ENCODE measurements at places on chromosomes 3 and 15.

- no peak for DNase-seq
Measured at GRCh38 chr3:84881288-84881687, 77.5 kb upstream of the CADM2 start.

DNA sequence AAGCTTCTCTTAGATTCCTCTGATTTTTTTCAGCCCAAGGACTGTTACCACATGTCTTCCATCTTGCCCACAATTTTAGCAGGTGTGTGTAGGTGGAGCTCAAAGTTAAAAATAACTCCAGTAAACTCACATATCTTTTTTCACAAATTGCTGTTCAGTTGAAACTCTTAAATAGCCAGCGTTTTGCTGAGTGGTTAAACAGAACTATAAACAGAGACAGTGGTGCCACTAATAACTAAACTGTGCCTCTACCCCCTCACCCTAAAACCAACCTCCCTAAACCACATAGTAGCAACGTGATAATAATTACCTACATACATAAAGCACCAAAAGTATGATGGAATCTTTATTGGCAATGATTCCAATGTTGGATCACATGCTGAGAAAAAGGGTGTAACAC, 525.1 kb downstream of the PDCD6IP start:
- DNase-seq, result no peak

DNA sequence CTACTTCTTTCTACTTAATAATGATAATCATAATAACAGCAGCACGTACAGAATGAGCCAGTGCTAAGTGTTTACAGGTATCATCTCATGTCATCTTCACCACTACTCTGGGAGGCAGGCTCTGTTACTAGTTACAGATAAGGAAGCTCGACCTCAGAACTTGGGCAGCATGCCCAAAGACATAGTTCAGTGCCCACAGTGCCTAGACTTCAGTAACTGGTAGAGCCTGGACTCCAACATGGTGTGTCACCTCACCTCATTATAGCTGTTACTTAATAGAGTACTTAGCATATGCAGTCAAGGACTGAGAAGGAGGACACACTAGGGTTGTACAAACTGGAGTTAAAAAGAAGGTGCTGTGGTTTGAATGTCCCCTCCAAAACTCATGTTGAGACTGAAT, 7.6 kb downstream of the GADL1 start:
- no peak for DNase-seq

- DNase-seq, result no peak
Measured at GRCh38 chr3:62252438-62253157, 120.8 kb downstream of the FEZF2 start.

GRCh38 chr3:152593242-152593641, 241.7 kb upstream of the P2RY1 start:
- DNase-seq, result no peak

- DNase-seq, result no peak
Measured at GRCh38 chr3:150544726-150545125, 1.6 kb downstream of the SERP1 start.

- DNase-seq, result no peak
Measured at GRCh38 chr3:108031895-108032294, 58.9 kb downstream of the CD47 start.

DNA sequence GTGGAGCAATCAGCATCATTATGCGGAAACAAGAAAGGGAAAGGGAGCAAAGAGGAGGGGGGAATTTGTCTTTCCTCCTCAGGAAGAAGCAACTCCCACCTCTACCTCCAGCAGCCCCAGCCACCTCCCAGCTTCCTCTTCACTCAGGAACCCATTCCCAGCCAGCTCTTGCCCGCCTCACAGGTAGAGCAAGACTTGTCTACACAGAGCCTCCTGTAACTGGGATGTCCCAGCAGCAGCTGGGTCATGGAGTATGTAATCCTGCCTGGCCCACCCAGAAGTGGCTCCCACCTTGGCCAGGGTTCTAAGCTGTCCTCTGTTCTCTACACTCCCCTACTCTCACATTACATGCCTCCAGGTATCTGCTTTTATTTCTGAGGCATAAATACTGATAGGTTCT, 14.0 kb downstream of the IGDCC3 start:
- DNase-seq, result no peak

GRCh38 chr3:35263477-35263876, 375.8 kb upstream of the ARPP21 start:
- DNase-seq, result no peak

DNA sequence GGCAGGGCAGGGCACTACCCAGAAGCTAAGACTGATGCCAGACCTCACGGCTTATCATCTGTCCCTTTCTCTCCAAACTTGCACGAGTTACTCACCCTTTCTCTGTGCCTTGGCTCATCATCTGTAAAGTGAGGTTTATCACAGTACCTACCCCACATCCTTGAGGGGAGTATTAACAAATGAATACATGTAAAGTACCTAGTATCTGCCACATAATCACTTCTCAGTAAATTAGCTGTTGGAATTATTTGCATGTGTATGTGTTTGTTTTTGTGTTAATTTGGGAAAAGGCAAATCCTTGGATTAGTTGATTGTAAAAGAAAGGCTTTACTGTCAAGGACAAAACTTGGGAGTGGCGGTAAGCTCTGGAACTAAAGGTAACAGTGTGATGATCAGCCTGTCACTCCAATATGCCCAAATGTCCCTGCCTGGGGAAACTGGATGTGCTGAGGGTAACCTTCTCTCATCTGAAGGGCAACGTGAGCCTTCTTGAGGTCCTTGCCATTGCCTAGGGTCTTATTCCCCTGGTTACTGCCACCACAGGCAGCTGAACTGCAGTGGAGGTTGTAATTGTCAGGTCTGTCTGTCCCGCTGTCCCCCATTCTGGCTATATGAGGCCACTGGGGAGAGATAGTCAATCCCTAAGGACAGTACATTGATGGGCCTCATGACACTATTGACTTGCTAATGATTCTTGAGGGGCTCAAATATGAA, 269.4 kb downstream of the CLSTN2 start:
- no peak for DNase-seq

DNA sequence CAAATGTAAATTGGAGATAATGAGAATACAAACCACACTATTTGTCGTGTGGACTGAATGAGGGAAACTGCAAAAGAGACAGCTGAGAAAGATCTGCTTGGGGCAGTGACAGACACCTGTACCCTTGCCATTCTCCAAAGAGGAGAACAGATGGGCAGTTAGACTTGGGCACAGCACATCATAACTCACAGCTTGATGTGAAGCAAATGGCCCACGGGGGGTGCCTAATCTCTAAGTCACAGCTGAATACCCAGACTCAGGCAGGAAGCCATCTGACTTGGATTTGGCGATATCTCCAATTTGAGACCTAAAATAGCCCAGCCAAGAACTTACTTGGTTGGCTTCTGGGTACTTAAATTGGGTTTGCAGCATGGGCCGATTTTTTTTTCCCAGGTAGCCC, 10.0 kb upstream of the SLC6A11 start:
- no peak for DNase-seq

GRCh38 chr15:69578787-69579583, 126.4 kb downstream of the RPLP1 start:
- DNase-seq, result no peak

- DNase-seq, result no peak
Measured at GRCh38 chr3:4313606-4314293, 10.6 kb downstream of the SETMAR start.

DNA sequence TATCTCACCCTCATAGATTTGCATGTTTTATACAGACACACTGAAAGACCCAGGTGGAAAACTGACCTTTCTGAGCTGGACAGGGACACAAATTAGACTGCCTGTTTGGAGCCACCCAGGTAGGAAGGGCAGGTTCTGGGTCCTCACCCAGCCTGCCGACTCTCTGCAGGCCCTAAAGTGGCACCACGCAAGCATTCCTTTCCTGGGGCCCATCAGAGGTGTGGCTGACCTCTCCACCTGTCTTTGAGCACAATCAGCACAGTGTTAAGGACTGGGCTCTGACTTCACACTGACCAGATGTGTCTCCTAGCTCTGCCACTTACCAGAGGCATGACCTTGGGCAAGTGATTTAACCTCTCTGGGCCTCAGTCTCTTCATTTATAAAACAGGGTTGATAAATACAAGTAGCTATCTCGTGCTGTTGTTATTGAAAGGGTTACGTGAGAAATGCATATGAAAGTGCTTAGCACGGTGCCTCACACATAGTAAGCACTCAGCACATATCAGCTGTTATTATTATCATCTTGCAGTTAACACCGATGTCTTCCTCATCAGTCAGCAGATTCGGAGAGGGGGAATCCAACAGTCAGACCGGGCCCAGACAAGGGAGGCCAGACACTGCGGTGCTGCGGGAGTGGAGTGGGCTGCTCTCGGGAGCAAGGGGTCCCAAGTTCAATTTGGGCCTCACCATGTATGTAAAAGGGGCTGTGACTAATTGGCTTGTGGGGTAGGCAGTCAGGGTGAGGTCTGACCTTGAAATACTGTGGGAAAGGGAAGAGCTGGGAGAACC, 2.0 kb upstream of the TBC1D2B start:
- DNase-seq, result no peak

GRCh38 chr15:78944669-78945407, at the start of gene CTSH:
CTSH (minus strand) TSS chr15:78945046; CDS start chr15:78944981, 65 bp downstream.
- DNase-seq, result peak; percentile 88

DNA sequence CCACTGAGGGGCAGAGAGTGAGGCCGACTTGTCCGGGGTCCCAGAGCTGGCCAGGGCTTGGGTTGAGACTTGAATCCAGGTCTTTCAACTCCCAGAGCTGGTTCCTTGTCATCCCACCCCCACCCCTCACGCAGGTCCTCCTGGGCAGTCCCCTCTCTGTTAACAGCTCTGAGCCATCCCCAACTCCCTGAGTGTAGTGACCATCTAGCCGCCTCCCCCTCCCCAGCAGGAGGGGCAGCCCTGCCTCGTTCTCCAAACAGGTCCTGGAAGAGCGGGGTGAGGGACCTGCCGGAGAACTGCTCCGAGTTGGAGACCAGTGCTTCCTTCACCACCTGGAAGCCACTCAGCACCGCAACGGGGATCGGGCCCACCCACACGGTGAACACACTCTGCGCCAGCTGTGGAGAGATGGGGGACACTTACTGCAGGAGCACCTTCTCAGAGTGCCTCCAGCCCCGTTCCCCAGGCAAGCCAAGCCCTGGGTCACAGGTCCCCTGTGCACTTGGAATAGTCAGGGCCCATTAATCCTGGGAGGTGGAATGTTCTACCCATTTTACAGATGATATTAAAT, 24.4 kb upstream of the PARL start:
- no peak for DNase-seq

- no peak for DNase-seq
Measured at GRCh38 chr15:60635507-60636352, 156.8 kb upstream of the ICE2 start.

- no peak for DNase-seq
Measured at GRCh38 chr3:180295811-180296210, 259.1 kb upstream of the PEX5L start.

- DNase-seq, result peak; percentile 76
Measured at GRCh38 chr3:185983495-185984141, 45.8 kb upstream of the TRA2B start.

GRCh38 chr3:113890256-113890900, 51.8 kb downstream of the GRAMD1C start:
- DNase-seq, result no peak

DNA sequence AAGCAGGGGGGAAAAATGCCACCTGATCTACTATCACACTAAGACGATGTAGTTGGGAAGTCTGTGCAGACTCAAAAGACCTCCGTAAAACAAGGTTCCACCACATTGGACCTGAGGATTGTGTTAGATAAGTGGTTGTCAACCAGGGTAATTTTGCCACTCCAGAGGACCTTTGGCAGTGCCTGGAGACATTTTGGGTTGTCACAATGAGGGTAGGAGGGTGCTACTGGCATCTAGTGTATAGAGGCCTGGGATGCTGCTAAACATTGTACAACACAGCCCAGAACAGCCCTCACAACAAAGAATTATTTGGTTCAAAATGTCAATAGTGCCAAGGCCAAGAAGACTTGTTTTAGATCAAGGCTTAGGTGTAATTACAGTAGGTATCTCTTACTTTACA, 14.6 kb upstream of the ZBED2 start:
- no peak for DNase-seq

GRCh38 chr15:35308802-35309201, 223.7 kb upstream of the NANOGP8 start:
- DNase-seq, result no peak

DNA sequence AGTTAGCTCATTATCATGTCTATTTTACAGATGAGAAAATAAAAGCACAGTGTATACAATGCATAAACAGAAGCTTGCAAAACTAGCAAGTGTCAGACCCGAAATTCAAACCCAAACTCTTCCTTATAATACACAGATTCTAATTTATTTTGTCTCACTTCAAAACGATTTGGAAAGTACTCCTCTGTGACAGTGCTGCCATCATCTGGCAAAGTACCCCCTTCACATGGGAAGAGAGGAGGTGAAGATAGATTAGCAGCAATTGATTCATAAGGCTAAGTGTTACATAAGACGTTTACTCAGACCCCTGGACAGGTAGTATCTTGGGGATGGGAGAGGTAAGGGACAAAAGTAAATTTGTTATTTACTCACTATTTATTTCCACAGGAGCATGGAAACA, 744.0 kb upstream of the SGO1 start:
- no peak for DNase-seq

DNA sequence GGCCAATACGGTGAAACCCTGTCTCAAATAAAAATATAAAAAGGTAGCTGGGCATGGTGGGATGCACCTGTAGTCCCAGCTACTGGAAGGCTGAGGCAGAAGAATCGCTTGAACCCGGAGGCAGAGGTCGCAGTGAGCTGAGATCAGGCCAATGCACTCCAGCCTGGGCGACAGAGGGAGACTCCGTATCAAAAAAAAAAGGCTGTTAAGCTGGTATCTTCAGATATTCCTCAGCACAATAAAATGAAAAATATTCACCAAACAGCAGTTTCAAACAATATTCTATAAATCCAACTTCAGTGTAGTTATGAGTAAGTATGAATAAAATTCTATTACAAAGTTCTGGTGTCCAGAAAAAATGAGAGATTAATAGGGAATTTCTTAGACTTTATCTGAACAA, 14.2 kb downstream of the DENND4A start:
- no peak for DNase-seq

GRCh38 chr3:44033123-44033522, 208.6 kb upstream of the TOPAZ1 start:
- no peak for DNase-seq

DNA sequence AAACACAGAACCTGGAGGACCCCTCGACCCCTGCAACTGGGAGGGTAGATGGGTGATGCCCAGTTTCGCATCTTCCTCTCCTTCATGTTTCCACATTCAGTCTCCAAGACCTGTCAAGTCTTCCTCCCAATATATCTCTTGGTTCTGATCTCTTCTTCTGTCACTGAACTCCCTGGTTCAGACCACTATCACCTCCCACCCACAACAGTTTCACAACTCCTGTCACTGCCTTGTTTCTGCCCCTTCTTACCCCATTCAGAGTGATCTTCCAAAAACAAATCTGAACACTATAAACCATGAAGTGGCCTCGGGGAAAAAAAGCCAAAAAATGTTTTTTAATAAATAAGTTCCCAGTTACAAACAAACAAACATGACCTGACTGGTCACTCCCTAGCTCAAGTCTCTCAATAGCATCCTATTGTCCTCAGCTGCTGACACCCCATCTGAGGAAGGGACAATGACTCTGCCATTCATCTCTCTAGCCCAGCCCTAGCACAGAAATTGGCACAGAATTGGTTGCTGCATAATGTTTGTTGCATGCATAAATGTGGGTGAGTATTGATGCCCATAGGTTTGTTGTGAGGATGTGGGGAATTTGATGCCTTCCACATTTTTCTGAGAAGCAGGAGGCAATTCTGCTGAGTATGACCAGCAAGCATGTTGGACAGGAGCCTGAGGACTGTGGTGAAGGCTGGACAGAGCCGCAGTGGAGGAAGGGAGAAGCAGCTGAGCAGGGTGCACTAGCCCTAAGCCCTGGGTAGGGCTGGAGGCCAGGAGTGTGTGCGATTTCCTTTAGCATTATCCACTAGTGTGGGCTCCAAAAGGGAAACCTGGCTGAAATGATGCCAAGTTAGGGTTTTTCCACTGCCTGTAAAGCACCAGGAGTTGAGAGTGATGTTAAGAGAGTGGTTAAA, 12.2 kb upstream of the XYLB start:
- no peak for DNase-seq

Data from Right ventricle myocardium inferior (tissue), 1 donor.